Hematopoietic multipotent progenitor cell treated with erythropoietin and hydrocortisone succinate and interleukin-3 and kit ligand, for 15 days (in vitro differentiated cells): ENCODE measurements at places on chromosomes 3 and 15.

DNA sequence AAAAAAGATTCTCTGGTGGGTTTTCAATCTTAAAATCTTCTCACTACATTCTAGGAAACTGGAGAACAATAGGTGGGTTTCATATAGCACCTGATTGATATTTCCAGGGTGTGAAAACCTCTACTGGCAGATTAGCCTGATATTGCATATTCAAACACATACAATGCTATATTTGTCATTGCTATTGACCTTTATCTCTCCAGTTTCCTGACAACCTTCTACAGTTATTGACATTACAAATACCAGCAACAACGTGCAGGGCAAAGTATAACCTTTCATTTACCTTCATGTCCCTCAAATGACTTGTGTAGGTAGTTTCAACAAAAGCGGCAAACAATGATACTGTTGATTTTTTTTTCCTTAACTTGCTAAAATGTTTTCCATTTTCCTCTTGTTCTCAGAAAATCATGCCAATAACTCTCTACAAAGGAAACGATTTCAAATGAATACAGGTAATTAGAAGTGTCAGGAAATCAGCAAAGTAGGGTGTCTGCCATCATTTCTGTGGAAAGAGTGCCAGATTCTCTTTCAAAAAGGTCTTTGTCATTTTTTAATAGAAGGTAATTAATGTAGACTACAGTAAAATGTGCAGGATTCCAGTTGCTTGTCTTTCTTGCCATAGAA lies 72.6 kb upstream of the CDIN1 start:
- no peak for DNase-seq

DNA sequence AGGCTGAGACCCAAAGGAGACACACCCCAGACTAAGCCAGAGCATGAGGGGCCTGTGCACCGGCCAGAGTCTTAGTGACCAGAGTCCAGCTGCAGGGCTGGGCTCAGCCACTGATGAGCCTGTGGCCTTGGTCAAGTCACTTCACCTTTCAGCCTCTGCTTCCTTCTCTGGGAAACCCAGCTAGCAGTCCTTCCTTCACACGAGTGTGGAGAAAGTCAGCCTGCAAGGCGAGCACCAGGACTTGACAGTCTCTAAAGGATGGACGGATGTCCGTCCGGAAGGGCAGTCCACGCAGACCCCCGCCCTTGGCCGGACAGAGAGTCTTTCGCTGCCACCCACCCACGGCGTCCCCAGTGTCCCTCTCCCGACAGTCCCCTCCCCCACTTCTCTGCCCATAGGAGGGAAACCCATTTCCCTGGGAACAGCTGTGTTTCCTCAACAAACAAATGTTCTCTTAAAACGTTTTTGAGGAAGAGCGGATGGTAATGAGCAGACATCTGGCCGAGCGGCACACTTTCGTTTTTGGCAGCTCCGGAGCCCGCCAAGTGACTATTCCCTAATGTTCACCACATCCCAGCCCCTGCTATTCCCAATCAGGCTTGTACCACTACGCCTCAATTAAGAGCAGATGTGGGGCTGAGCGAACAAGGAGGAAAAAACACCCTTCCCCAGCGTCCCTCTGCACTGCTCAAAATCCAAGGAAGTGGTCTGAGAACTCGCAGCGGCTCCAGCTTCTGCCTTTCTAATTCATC lies 129.1 kb upstream of the SMAD3 start:
- DNase-seq: no peak

- no peak for DNase-seq
Observed at GRCh38 chr15:99169769-99170311, 65.0 kb downstream of the SYNM start.

- no peak for DNase-seq
Observed at GRCh38 chr3:194203482-194204041, 67.6 kb downstream of the HES1 start.

GRCh38 chr3:153246806-153247205 lies 84.8 kb downstream of the RAP2B start:
- no peak for DNase-seq

- DNase-seq: no peak
Observed at GRCh38 chr3:161263057-161263456, 41.9 kb downstream of the NMD3 start.
